ENCODE measurements at places on chromosomes 7 and 10. TPM values are rescaled to one million over a fixed set of nuclear protein-coding genes. Genes with fewer than 3 reads are reported as not detected.
A peak's percentile ranks its signal among the peaks of the same experiment; 100 is the strongest.

GRM3 gene
- total RNA-seq: not detected

ARHGAP22 gene
- total RNA-seq: 31.6 TPM

KCNMA1 gene
- 36.7 TPM for total RNA-seq

GRID2IP gene
- not detected for total RNA-seq

AFAP1L2 gene
- total RNA-seq: 7.3 TPM

CYP26C1 gene
- total RNA-seq: not detected

NPFFR1 gene
- not detected for total RNA-seq

- DNase-seq: no peak
These were observed 21.6 kb upstream of the PRPS1L1 start for GRCh38 chr7:18049262-18049661.

- no peak for DNase-seq
These were observed 254.7 kb upstream of the MKI67 start for GRCh38 chr10:128380946-128381345.

DNA sequence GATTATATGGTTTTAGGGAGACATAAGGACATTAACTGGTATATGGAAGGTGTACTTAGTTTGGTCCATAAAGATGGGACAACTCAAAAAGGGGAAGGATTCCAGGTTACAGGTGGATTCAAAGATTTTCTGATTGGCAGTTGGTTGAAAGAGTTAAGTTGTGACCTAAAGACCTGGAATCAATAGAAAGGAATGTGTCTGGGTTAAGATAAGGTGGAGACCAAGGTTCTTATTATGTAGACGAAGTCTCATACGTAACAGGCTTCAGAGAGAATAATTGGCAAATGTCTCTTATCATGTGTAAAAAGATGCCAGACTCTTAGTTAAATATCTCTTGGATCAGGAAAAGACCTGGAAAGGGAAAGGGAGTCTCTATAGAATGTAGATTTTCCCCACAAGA is 1.0 kb upstream of the TRDMT1 start:
- DNase-seq: no peak

DNA sequence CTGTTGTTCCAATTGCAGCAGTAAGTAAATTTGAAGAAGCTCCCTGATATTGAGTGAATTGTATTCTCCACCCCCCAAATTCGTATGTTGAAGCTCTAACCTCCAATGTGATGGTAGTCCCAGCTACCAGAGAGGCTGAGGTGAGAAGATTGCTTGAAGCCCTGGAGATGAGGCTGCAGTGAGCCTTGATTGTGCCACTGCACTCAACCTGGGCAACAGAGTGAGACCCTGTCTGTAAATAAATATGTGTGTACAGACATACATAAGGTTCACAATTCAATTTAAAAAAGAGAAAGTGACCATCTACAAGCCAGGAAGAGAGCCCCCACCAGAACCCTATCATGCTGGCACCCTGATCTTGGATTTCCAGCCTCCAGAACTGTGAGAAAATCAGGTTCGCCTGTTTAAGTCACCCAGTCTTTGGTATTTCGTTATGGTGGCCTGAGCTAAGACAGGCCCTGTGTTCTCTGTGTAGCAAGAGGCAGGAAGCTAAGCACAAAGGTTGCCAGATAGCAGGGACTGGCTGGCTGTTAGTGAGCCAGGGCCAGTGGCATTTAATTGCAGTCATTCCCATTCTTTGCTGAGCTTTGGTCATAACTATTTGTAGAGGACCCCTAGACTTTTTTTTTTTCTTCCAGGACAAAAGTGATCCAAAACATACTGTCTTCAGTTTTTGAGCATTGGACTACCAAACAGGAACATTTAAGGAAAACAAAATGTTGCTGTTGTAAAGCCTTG is 45.6 kb downstream of the AUTS2 start:
- DNase-seq: no peak

DNA sequence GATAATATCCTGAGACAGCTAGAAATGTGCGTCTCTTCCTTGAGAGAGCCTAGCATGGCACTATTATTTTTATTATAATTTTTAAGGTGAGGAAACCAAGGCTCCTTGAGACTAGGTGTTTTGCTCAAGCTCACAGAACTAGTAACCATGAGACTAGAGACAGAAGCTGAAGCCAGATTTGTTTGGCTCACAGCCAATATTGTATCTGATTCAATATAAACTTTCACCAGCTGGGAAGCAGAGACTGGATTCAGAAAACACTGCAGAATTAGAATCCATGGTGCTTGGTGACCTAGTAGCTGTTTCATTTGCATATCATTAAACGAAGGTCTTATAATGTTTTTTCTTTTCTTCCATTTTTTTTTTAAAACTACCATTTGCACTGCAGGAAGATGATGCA is 64.4 kb downstream of the DNAJB9 start:
- no peak for DNase-seq

DNA sequence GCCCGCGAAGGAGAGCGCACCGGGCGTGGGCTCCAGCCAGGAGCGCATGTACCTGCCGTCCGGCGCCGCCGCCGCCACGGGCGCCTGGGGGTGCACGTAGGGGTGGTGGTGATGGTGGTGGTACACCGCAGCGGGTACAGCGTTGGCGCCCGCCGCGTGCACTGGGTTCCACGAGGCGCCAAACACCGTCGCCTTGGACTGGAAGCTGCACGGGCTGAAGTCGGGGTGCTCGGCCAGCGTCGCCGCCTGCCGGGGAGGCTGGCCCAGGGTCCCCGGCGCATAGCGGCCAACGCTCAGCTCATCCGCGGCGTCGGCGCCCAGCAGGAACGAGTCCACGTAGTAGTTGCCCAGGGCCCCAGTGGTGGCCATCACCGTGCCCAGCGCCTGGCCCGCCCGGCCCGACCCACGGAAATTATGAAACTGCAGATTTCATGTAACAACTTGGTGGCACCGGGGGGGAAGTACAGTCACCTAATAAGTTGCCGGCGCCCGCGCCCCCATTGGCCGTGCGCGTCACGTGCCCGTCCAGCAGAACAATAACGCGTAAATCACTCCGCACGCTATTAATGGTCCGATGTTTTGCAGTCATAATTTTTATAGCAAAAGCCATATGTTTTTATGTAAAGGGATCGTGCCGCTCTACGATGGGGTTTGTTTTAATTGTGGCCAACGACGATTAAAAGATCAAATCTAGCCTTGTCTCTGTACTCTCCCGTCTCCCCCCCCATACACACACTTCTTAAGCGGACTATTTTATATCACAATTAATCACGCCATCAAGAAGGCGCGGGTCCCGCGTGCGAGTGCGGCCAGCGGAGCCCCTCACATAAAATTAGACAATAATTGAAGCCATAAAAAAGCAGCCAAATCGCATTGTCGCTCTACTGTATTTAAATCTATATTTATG is at the start of gene HOXA9:
HOXA9 (minus strand) TSS at position 449 of the 907 bp plus-strand sequence; CDS start at position 369, 80 bp downstream.
- peak; percentile 97 for DNase-seq

GRCh38 chr7:721619-722248 is 4.8 kb upstream of the DNAAF5 start:
- DNase-seq: no peak

- DNase-seq: peak; percentile 11
These were observed at the start of gene INMT for GRCh38 chr7:30751696-30752273. TSS of gene INMT (plus strand) at chr7:30752135. CDS start at chr7:30752151, 16 bp downstream.

GRCh38 chr7:149713731-149714068 is 59.7 kb downstream of the ZNF467 start:
- DNase-seq: no peak

- no peak for DNase-seq
These were observed 38.8 kb upstream of the DNAH11 start for GRCh38 chr7:21504021-21504420.

- no peak for DNase-seq
These were observed 18.4 kb upstream of the TBRG4 start for GRCh38 chr7:45129906-45130305.

GRCh38 chr10:112720178-112720577 is 229.9 kb upstream of the TCF7L2 start:
- DNase-seq: no peak

Measured in fibroblast of villous mesenchyme (primary cell).